ENCODE measurements at places on chromosomes 12 and 14.

DNA sequence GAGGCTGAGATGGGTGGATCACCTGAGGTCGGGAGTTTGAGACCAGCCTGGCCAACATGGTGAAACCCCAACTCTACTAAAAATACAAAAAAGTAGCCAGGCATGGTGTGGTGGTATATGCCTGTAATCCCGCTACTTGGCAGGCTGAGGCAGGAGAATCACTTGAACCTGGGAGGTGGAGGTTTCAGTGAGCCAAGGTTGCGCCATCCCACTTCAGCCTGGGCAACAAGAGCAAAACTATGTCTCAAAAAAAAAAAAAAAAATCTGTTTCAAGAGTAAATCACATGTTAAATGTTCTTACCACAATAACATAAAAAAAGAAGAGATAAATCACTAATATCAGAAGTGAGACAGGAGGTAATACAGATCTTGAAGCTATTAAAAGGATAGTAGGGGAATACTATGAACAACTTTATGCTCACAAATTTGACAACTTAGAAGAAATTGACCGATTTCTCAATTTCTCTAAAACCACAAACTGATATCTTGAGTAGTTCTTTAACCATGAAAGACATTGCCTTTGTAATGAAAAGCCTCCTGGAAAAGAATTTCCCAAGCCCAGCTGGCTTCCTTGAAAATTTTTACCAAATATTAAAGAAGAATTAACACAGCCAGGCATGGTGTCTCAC lies 37.7 kb downstream of the TAOK3 start:
- no peak for DNase-seq

- DNase-seq = no peak
Observed at GRCh38 chr14:73236752-73237218, 521 bp upstream of the PAPLN start.

- no peak for DNase-seq
Observed at GRCh38 chr12:76060111-76060510, 24.4 kb downstream of the NAP1L1 start.

GRCh38 chr12:112973818-112974231 lies 4.5 kb upstream of the OAS2 start:
- no peak for DNase-seq

DNA sequence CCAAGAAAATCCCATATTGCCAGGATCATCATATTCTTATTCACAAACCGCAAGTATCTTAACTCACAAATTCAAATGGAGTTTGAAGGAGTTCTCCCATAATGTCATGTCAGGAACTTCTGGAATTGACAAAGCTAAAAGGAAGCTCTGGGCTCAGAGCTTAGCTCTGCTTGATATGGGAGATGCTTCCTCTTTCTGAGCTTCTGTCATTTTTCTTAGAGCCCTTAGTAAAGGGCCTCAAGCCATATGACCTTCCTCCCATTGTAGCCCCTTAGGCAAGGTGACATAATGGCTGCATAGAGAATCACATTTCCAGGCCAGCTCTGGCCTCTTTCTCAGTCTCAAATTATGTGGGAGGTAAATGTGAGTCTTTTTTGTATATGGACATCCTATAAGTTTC lies 40.9 kb downstream of the SLC4A8 start:
- no peak for DNase-seq

DNA sequence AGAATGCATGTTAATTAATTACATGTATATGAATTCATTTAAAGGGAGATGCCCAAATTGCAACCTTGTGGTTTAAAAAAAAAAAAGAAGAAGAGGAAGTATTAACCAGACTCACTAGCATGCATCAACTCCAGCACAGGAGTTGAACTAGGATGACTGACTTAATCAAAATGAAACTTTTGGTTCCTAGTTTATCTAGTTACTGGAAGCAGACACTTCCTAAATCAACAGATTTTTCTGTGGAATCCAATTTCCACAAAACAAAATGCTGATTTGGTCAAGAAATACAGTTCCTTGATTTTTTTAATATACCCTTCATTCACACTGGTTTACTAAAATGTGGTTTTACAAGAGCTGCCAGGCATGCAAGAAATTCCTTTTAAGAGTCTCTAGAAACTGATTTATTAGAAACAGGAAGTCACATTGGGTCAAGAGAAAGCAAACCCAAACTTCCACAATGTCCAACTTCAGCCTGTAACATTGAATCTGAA lies 41.6 kb downstream of the ITPR2 start:
- no peak for DNase-seq

GRCh38 chr12:54240971-54241588 lies 38.8 kb downstream of the CBX5 start:
- DNase-seq = no peak

GRCh38 chr12:19484738-19485137 lies 45.4 kb downstream of the AEBP2 start:
- no peak for DNase-seq

GRCh38 chr12:12331896-12332295 lies 18.1 kb downstream of the MANSC1 start:
- DNase-seq = no peak

GRCh38 chr12:19915392-19916195 lies 452.7 kb upstream of the PDE3A start:
- DNase-seq = no peak

GRCh38 chr12:51076236-51076930 lies 7.0 kb downstream of the CSRNP2 start:
- DNase-seq = no peak

- DNase-seq = no peak
Observed at GRCh38 chr12:6703631-6704030, 3.0 kb upstream of the PIANP start.

DNA sequence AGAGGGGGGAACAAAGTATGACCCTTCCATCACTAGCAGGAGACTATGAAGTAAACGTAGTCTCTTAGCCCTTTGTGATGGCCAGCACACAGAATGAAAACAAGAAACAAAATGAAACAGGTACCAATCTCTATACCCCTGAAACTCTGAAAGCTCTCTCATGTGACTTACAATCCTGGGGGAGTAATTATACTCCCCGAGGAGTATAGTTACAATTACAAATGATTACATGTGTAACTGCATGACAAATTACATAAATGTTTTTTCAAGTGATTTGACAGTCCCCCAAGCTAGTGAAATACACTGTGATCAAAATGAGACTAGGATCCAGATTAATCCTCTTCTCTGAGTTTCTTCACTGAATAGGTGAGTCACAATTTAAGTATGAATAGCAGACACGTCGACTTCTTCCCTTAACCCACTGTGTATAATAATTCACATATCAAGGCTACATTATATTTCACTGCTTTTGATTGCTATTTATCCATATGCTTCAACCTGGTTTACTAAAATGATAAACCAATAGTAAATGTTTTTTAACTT lies 74.0 kb downstream of the SPTSSA start:
- no peak for DNase-seq

GRCh38 chr12:115096588-115097397 lies 412.8 kb upstream of the TBX3 start:
- no peak for DNase-seq

- DNase-seq = no peak
Observed at GRCh38 chr14:69489495-69489894, 5.0 kb downstream of the PLEKHD1 start.

DNA sequence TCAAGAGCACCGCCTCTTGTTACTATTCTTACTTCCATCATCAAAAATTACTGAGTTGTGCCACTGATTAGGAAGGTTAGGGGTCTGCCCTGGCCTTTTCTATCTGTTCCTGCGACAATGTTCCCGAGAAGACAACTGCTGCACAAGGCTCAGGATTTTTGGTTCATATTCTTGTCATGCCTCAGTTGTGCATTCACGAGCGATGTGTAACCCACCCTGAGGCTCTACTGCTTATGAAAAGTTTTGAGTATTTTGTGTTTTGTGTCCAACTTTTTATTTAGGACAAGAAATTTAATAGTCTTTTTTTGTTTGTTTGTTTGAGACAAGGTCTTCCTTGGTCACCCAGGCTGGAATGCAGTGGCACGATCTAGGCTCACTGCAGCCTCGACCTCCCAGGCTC lies 23.1 kb upstream of the LGALS3 start:
- DNase-seq = no peak

GRCh38 chr12:80655751-80656150 lies 51.7 kb upstream of the MYF6 start:
- no peak for DNase-seq

- DNase-seq = no peak
Observed at GRCh38 chr12:58919231-58920101, 838 bp downstream of the LRIG3 start.

DNA sequence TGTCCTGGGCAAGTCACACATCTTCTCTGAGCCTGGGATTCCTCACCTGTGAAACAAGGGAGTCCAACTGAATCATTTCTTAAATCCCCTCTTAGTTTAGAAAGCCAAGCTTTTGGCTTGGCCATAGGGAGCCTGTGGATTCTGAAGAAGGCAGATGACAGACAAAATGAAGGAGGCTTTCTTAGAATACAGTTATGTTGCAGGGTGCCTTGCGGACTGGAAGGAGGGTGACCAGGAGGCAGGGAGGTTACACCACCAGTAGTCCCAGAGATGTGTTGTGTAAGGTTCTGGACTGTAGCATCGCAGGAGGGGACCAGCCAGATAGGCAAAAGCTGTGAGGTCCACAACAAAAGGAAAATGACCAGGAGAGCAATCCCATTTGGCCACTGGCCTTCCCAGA lies 8.2 kb upstream of the ACVR1B start:
- DNase-seq = no peak

- DNase-seq = no peak
Observed at GRCh38 chr14:61322011-61322798, 826 bp downstream of the PRKCH start.

DNA sequence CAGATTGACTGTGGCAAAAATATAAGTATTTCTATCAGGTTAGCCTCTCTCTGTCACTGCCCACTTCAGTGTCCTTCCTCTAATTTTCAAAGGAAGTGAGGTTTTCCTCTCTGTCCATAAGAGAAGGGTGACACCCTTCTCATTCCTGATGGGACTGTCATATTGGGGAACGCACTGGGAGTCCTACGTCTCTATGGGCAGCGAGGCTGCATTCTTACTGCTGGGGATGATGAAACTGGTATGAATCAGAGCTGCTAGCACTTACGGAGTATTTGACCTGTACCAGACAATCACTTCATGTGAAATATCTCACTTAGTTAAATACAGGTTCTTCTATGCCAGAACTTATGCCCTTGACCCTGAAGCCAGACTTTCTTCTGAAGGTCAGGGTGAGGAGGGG lies 436.3 kb downstream of the DPF3 start:
- no peak for DNase-seq

DNA sequence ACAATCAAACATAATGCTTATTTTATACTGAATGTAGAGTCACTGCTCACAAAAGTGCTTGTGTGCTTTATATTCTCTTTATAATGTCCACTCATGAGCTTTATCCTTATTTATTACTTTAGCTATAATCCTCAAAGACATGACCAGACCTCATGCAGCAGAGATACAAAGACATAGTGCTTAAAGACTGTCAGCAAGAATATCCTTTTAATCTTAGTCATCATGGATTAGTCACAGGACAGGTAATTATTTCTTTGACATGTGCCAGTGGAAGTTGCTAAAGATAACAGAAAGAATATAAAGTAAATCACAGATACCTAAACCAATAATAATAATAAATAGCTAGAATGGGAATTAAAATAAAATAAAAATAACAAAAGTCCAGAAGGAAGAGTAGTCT lies 707.5 kb downstream of the BCL11B start:
- DNase-seq = no peak

DNA sequence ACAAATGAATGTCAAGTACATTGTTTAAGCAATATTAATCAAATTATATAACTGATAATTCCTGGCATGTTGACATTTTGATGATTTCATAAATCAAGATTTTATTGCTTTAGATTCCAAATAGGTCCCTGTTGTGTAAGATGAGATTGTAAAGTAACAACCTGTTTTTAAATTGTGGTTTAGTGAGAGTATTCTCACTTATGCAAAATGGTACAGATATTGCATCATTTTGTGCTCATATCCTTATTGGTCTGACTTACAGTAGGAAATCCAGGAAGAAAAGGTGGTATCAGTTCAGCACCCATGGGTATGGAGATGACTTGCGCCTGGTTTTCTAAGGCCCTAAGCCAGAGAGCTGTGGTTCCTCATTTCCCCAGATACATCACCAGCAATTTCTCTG lies 165.5 kb downstream of the KIF21A start:
- DNase-seq = no peak

DNA sequence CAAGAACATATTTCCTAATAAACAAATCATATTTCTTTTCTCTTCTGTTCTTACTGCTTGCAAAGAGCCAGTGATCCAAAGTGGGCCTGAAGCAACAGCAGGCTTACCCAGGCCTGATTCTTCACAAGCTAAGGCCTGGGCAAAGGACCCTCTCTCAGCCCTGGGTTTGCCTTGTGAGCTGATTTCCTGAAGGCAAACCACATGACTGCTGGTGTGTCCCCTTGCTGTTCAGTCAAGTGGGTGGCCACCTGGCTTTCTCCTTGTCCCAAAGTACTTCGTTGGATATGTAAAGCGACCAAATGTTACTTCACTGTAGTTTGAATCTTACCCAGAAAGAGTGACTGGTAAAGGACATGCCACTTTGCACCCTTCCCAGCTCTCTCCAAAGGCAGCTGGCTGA lies 392.9 kb downstream of the ZFP36L1 start:
- no peak for DNase-seq

GRCh38 chr12:92297932-92298696 lies 152.5 kb upstream of the BTG1 start:
- no peak for DNase-seq

DNA sequence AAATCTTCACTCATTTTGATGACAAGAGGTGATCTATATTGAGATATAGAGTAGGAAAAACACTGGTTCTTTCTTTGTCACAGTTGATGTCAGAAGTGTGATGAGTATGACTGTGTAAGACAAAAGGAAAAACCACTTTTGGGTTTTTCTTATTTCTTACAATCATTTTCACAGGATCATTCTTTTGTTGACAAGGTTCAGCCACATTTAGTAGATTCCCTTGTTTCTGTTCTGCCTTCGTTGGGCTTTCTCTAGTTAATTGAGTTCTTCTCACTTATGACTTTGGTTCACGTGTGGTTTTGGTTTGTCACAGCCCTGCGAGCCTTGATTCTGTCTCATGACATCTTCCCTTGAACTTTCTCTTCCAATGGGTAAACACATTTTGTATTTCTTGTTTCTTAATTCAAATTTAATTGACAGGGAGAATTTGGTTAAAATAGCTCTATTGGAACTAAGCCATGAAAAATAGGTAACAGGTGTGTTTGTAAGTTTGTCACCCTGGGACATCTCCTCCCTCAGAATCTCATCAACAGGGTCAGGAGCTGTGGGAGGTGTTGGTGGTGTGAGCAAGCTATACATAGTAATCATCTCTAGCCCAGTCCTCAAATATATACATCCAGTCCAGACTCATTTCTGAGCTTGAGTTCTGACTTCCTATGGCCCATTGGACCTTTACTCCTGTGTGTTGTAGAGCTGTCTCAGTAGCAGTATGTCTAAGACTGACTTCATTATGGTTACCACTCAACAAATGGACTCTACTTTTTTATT lies 255.3 kb downstream of the BMP4 start:
- no peak for DNase-seq

- DNase-seq = no peak
Observed at GRCh38 chr14:49766839-49767238, 1.1 kb upstream of the KLHDC2 start.

DNA sequence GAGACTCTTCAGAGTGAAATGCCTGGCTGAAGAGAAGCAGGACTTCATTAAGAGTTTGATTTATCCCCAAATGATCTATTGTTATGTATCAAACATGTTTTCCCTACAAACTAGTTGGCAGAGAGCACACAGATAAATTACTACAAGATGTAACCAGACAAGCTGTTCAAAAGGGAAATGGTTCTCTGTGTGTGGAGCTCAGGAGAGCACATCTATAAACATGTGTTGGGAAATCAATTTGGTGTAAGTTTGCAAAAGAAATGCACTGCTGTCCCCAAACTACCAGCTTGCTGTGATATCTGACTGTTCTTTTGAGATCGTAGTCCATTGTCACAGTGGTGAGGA lies 159.2 kb downstream of the PAH start:
- no peak for DNase-seq
